Forelimb muscle (tissue), 1 donor: ENCODE measurements at places on chromosomes 2 and 18.

DNA sequence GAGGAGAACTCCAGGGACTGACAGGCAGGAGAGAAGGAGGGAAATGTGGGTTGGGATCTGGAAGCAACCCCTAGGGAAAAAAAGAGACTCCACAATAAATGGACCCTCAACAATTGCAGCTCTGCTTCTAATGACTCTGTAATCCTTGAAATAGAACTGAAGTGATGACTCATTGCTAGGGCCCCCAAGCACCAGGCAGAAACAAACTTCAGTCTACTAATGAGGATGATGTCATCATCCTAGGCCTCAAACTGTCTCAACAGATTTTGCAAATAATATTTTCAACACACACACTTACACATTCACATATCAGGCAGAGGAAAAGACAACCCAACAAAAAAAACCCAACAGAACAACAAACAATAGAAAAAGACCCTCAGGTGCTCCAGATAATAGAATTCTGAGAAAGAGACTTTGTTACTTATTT is 143.3 kb downstream of the HDAC4 start:
- no peak for DNase-seq

- DNase-seq, result no peak
Measured at GRCh38 chr2:167825664-167826063, 421.7 kb downstream of the STK39 start.

GRCh38 chr2:126770466-126770865 is 114.5 kb downstream of the GYPC start:
- no peak for DNase-seq

GRCh38 chr2:38093527-38094165 is 17.7 kb upstream of the CYP1B1 start:
- DNase-seq, result no peak

- DNase-seq, result no peak
Measured at GRCh38 chr2:111157071-111157661, 36.5 kb downstream of the BCL2L11 start.

DNA sequence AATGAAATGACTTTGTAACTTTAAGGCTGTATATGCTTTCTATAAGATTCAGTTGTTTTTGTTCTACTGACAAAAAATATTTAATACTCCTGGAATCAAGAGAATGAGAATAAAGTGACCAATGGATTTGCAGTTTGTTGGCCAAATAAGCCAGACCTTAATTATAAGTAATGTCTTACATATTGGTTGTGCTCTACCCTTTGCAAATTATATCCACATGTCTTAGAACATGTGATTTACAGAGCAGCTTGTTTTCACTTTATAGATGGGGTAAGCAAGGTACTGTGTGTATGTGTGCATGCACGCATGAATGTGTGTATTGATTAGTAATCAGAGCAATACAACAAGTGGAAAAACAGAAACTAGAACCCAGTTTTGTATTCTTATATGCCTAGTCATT is 59.1 kb downstream of the RMDN2 start:
- no peak for DNase-seq

- no peak for DNase-seq
Measured at GRCh38 chr2:62354771-62355561, 151.0 kb downstream of the TMEM17 start.

DNA sequence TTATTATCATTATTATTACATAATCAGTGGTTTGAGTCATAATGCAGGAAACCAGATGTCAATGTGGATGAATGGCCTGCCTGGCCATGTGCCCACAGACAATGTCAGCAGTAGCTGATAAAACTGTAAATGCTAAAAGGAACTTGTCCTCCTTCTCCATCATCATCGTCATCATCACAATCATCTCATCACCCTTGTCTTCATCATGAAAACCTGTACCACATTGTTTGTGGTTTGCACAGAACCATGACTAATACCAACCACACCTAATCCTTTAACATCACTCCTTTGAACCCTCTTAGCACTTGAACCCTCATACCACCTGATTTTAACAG is 96.0 kb downstream of the HNMT start:
- peak; percentile 14 for DNase-seq

GRCh38 chr2:232998666-232998985 is 14.4 kb downstream of the NGEF start:
- no peak for DNase-seq

GRCh38 chr2:203786549-203787351 is 80.3 kb downstream of the CD28 start:
- DNase-seq, result peak; percentile 99

- DNase-seq, result no peak
Measured at GRCh38 chr2:146027156-146027555, 1507.2 kb upstream of the ZEB2 start.

GRCh38 chr2:56260415-56260814 is 76.6 kb downstream of the CCDC85A start:
- DNase-seq, result no peak

GRCh38 chr18:73043611-73044010 is 175.8 kb upstream of the NETO1 start:
- no peak for DNase-seq

- no peak for DNase-seq
Measured at GRCh38 chr2:105417857-105418436, 19.1 kb upstream of the FHL2 start.

DNA sequence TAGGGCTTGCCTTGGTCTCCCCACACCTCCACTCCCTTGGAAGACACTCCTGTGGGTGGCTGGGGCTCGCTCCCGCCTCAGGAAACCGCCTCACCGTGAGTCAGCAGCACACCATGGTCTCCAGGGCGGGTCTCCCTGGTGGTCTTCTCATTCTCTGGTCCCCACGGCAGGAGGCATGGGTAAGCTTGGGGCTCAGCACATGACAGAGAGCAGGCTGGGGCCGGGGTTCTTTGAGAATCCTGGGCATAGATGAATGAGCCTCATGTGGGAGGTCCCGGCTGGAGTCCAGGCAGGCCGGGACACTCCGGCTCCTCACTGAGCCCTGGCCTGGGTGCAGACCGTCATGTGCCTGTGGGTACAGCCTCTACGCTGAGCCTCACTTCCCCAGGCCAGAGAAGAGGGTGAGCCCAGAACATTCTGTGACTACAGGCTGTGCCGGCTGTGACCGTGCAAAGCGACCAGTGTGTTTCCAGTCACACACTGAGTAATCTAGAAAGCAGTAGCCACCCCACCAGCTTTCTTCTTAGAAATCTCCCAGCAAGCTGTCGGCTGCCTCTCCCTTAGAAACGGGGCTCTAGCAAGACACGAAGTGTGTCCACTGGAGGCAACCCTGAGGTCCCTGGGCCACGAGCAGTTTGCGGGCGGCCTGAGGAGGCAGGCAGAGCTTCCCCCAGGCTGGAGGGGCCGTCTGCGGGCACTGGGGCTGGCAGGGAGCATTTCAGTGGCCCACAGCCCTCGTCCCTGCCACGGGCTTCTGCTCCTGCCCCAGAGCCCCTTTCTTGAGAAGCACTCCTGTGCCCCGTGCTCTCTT is 93.1 kb downstream of the RHOB start:
- DNase-seq, result no peak

DNA sequence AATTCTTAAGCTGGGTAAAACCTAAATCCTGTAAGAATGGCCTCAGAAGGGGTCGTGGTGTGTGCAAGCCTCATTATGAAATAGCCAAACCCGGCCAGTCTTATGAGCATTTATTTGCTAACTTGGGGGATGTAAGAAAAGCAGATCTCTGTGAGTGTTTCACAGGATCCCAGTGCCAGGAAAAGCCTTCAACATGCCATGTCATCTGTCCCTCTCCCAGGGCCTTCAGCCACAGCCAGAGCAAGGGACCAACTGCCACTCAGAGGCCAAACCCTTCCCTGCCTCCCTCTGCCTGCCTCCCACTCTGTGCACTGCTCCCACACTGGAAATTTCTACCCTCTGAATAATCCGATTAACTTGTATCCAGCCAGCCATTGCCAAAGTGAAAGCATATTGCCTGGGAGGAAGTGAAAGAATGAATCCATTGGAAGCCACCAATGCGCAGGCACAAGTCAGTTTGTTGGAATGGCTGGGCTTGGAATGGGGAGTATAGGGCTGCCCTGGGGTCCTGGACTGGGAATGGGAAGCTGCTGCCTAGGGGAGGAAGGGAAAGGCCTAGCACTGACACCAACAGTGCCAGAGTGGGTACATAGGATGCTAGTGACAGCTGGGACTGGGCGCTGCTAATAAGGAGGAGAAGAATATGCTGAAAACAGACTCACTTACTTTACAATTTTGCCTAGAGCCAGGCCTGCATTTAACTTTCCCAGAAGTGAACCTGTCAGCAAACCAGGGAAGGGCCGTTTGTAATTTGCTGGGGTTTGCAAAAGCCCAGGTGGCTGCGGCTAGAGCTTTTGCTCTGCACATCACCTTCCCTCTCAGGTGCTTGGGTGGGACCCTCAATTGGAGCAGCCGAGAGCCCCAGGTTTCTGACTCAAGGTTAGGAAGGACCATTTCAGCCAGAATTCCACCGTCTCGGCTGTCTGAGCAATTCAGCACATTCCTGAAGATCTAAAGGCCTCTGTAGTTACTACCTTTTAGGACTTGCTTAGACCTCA is 146.6 kb upstream of the NCK2 start:
- DNase-seq, result no peak

GRCh38 chr2:116141891-116142474 is 1672.5 kb upstream of the DDX18 start:
- no peak for DNase-seq

DNA sequence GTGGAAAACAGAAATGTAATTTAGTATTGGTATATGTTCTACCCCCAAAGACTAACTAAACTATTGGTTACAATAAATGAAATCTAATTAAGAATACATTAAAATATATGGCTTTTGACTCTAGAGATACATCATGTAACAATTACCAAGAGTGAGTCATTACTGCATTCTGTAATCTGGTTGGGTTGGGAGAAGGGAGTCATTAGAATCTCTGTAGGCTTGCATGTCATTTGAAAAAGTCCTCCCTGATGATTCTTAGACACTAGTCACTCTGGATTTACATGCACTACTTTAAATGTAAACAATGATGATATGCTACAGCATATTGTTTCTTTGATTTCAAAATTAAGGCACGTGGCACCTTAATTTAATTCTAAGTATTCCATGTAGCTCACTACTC is 293.4 kb upstream of the CHST9 start:
- DNase-seq, result no peak

- DNase-seq, result no peak
Measured at GRCh38 chr18:5103693-5104092, 93.4 kb downstream of the AKAIN1 start.

DNA sequence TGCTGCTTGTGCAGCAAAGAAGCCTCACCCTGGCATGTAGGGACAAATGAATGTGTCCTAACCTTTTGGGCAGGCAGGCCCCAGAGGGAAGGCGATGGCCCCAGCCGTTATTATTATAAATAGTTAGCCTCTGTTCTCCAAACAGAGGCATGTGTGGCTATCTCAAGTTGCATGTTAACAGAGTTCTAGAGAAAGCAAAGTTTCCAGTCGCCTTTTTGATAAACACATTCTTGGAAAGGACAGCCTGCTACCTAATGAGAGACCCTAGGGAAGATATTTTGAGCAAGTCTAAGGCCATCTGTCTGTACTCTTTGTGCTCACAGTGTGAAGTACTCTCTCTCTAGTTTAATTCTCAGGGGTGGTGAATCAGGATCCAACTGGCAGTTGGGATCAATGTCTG is 97.4 kb upstream of the FHL2 start:
- DNase-seq, result no peak

DNA sequence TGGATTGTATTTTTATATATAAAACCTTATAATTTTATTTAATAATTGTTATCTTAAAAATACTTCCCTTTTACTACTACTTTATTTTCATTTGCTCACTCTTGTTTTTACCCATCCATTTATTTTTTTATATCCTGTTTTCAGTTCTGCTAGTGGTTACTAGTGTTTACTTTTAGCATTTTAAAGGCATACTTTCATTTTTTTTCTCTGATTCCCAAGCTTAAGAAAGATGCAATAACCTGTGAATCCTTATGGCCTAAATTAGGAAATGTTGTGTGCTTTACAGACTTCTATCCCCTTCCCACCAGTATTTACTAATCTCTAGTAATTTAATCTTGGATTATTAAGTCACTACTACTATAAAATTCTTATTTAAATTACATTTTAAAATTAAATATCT is 140.0 kb downstream of the SMAD7 start:
- DNase-seq, result no peak
